CD14-positive monocyte (primary cell): ENCODE measurements at places on chromosomes 1 and 21.

- peak; percentile 17 for DNase-seq
Observed at GRCh38 chr1:20212685-20213331, 26.5 kb upstream of the PLA2G2C start.

GRCh38 chr1:173202424-173203145 is 4.5 kb downstream of the TNFSF4 start:
- DNase-seq = peak; percentile 37

GRCh38 chr1:78471890-78472620 is 18.7 kb upstream of the PTGFR start:
- no peak for DNase-seq

DNA sequence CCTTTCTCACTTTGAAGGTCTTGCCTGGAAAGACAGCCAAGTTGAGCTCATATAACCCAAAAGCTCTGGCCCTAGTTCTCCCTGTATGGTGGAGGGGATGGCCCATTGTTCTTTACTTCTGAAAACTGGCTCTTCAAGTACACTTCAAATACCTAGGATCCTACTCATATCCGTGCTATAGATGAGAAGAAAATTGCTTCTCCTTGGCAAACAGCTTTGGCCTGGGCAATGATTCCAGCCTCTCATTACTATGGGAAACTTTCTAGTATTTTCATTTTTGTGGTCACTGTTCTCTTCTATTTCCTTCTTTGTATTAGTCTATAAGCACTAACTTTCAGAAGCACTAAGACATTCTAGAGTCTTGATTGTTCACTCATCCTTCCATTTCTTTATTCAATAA is 53.7 kb downstream of the ZNF697 start:
- DNase-seq = no peak
